ENCODE measurements at places on chromosomes 12 and 14.

DNA sequence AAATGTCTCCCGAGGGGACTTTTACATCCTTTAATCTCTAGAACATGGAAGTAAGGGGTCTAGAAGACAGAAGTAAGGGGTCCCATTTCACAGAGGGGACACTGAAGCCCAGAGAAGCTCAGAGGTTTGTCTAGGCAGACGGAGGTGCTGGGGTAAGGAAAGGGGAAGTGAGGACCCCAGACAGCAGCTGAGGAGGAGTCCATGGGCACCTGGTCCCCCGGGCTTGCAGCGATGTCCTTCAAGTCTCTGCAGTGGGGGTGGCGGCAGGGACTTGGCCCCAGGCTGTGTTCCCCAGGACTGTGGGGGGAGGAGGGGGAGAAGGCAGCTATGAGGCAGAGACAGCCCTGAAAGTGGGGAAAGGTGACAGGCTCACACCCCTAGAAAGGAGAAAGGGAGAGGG is 30.7 kb downstream of the DTX1 start:
- no peak for DNase-seq

GRCh38 chr12:52916216-52916615 is 11.3 kb upstream of the KRT8 start:
- no peak for DNase-seq

GRCh38 chr12:22609501-22609900 is 15.5 kb upstream of the ETNK1 start:
- no peak for DNase-seq

- DNase-seq = no peak
These were observed at the start of gene C14orf39 for GRCh38 chr14:60485598-60486251. C14orf39 (minus strand) TSS chr14:60486063; CDS start chr14:60485078, 985 bp downstream.

GRCh38 chr12:24864796-24865125 is 84.1 kb downstream of the BCAT1 start:
- DNase-seq = peak; percentile 90

- no peak for DNase-seq
These were observed 117.1 kb downstream of the NTF3 start for GRCh38 chr12:5549011-5549410.

DNA sequence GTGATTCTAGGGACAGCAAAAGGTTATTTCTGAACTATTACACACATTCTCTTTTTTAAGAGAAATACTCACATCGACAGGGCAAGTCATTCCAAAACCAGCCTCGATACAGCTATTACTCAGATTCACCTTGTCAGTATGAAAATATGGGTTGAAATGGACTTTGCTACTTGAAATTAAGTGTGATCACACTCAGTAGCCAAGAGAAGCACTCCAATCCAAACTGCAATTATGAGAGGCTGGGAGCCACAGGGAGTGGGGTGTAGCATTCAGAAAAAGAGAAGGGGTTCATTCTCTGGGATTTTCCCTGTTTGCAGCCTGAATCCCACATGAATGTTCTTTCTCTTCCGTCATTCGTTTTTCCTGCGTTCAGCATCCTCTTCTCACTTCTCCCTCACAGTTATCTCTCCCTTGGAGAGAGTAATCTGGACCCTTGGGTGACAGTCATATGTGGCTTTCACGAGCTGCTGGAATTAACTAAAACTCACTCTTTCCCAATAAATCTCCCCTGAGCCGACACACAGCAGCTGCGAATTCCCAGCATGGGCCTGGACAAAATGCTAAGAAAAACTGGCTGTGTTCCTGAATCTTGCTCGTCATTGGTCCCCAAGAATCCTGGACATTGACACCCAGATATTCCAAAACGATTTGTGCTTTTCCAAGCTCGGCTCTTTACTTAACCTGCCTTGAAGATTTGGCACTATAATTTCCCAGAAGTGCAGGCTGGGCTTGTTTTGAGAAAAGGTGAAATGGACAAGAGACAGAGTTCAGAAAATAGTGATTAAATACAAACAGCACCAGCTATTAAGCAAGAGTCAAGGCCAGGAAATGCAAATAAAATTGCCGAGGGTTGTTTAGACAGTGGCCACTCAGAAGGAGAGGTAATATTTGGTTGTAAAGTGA is 199.5 kb upstream of the PLEKHG7 start:
- peak; percentile 70 for DNase-seq

GRCh38 chr14:29804481-29805266 is 123.0 kb downstream of the PRKD1 start:
- DNase-seq = no peak

- DNase-seq = no peak
These were observed 34.1 kb upstream of the ITPR2 start for GRCh38 chr12:26867080-26867479.

DNA sequence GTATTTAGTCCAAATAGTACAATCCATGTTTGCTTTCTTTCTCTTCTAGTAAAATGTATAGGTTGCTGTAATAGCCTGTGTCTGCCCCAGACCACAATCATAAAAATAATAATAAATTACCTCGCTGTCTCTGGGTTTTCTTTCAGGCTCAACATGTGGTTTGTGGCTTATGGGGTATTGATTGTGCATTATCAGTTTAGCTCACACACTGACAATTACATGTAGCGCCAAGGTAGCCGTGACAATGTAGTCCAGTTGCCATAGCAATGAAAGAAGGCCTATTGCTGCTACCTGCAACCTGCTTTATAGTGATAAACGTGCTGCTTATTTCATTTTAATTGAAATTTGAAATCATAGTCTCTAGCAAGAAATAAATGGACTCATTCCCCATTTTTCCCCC is 1009.8 kb downstream of the NRXN3 start:
- no peak for DNase-seq

DNA sequence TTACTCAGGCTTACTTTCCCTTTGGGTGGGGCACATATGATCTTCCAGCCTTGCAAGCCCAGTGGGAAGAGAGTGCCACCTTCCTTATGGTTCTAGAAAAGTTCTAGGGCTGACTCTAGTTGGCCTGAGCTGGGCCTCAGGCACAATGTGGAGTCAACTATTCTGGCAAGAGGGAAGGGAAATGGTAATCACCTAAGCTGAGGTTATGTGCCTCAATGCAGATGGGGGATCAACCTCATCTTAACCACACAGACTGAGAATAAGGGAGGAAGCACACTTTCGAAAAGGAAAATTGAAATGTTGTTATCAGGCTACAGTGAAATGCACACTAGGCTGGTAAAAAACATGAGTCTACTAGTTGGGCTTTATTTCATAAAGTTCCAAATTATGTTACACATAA is 77.5 kb upstream of the RMST start:
- DNase-seq = no peak

DNA sequence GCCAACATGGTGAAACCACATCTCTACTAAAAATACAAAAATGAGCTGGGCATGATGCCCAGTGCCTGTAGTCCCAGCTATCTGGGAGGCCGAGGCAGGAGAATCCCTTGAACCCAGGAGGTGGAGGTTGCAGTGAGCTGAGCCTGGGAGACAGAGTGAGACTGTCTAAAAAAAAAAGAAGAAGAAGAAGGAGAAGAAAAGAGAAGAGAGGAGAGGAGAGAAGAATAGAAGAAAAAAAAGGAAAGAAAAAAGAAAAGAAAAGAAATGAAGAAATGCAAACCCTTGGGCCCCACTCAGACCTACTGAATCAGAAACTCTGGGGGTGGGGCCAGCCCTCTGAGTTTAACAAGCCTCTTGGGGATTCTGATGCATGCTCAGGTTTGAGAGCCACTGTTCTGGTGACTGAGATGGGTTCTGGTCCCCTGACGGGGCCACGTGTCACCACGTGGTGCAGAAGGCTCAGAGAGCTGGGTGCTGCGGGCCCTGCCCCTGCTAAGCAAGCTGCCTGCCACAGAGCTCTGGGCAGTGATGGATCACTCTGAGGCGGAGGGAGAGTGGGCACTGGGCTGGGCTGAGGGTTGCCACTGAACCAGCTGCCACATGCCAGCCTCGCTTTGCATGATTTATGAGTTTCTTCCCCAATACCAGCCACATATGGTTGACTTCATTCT is 37.5 kb downstream of the ERH start:
- DNase-seq = no peak

DNA sequence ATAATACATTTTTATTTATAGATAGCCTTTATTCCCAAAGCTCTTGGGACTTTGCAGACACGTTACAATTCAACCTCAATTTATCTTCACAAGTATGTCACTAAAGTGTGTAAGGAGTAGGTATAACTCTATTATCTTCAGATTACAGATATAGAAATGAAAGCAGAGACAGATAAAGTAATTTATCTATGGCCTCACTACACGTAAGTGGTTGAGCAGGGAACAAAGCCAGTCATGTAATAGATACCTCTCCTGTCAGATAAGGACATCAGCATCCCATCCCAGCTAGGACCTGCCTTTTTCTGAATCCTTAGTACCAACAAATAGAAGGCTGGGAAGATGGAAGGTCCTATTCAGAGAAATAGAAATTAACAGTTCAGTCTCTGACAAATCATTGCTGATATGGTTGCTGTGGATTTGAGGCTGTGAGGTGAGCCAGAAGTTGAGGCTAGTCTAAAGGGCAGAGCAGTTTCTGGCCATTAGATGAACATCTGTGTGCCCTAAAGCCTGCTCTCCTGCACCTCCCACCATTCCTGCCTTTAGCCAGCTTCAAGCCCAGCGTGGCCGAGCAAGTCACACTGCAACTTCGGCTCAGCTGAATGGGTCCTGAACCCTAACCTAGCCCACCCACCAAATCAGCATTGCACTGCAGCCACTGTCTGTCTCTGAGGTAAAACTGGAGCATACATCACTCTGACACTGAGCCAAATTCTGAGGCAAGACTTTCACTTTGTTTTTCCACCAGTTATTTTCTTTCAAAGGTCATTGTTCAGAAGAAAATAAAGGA is 71.1 kb upstream of the PLEKHA5 start:
- no peak for DNase-seq

DNA sequence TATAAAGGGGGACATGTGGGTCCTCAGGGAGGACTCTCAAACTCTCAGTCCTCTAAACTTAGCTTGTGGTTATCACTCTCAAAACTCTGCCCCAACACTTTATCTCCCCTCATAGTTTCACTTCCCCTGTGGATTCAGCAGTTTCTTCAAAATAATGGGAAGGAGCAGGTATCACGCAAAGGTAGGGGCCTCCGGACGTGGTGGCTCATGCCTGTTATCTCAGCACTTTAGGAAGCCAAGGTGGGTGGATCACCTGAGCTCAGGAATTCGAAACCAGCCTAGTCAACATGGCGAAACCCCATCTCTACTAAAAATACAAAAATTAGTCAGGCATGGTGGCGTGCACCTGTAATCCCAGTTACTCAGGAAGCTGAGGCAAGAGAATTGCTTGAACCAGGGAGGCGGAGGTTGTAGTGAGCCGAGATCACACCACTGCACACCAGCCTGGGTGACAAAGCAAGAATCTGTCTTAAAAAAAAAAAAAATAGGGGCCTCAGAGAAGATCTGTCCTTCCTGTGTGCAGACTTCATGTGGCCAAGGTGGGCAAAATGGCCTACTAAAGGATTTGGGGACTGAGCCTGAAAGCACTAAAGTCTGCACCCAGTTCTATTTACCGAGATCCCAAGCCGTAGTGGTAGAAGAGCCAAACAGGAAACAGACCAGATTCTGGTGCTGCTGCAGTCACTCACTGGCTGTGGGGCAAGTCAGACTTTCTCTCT is 6.4 kb downstream of the ITGB7 start:
- no peak for DNase-seq

- DNase-seq = no peak
These were observed 254.4 kb upstream of the BTG1 start for GRCh38 chr12:92400006-92400405.

DNA sequence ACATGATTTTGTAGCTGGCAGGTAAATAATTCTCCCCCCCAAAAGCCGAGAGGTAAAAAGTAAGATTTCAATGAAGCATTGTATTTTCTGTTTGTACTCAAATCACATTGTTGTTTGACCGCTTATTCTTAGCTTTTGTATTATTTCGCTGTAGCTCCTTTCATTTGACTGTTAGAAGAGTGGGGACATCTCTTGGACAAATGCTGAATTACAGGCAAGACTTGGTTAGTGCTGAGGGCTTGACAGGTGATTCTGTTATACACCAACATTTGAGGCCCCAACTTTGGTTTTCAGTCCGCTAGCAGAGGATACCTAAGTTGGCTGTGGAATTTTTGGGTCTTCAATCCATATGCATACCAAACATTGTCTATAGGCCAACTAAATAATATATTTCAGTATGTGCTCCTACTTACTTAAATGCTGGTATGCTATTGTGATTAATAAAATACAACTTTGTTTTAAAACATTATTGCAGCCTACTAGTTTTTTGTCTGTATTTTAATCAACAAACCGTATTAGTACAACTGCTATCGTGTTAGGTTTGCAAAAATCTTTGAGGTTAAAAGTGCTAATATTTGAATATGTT is 102.2 kb downstream of the ERC1 start:
- DNase-seq = peak; percentile 71

DNA sequence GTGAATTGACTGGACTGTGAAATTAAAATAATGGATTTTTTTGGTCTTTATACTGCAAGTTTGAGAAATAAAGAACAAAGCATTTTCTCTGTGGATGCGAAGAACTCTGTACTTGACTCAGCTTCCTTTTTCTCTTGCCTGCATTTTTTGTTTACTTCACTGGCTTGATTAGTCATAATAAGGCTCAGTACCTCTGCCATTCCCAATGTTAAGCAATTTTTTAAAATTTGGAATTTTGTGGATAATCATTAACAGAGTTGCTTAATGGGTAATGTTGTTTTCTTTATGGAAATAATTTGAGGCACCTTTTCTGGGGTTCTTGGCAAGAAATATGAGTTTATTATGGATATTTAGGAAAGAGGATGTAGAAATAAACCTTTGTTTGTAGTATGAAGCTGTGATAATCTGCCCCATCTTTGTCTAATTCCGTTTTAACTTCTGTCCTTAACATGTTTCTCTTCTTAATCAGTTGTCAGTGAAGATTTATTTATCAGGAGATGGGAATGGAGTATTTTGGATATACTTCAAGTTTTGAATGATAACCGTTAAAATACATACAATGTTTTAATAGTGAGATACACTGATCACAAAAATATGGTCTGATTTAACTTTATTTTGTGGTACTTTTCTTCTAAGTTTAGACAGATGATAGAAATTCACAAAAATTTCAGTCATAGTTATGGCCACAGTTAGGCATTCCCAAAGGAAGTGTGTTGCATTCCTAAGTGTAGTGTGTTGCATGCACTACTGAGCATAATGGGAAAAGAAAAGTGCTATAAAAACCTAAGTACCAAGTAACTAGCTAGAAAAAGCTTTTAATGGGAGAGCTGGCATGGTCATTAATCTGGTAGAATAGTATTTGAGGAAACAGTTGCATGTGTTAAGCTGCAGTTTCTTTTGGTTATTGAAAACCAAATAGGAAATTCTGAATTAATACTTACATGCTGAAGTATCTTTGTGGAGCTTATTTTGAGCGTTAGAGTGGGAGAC is 27.7 kb downstream of the WNK1 start:
- DNase-seq = peak; percentile 96

- no peak for DNase-seq
These were observed 147.9 kb downstream of the SYNE2 start for GRCh38 chr14:64000749-64001148.

- no peak for DNase-seq
These were observed 28.6 kb downstream of the USP44 start for GRCh38 chr12:95522692-95523091.

GRCh38 chr12:92552412-92553108 is 150.2 kb upstream of the PLEKHG7 start:
- DNase-seq = peak; percentile 81

All from renal cortical epithelial cell (primary cell).